Stimulated activated CD8-positive, alpha-beta memory T cell treated with anti-CD3 and anti-CD28 coated beads, Interleukin-4, amount 100 ng/mL, for 4 hours (primary cell): ENCODE measurements at places on chromosomes 12 and 14.

DNA sequence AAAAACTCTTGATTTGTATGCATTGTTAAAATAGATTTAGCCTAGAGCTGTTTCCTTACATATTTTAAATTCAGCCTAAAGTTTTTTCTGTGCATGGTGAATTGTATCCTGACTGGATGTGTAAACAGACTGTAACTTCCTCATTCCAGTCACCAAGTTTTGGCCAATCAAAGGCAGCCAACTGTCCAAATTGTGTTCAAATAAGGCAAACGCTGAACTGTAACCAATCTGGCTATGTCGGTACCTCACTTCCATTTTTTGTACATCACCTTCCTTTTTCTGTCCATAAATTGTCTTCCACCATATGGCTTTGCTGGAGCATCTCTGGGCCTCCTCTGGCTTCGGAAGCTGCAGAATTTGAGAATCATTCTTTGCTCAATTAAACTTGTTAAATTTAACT, 1921.9 kb upstream of the SEL1L start:
- DNase-seq = no peak

DNA sequence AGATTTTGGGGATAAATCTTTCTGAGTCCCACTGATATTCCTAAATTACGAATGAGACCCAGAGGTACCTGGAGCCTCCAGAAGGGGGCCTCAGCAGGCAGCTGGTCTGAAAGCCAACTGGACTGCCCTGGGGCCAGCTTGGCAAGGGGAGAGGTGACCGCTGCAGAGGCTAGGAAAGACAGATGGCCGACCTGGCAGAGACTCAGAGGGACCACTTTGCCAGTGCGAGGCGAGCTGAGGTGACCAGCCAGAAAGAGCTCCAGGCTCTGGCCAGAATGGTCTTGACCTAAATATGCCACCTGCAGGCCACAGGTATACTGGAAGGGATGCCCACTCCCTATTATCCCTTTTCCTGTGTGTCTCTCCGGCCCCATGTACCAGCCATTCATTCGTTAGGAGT, 256.8 kb upstream of the GARIN6 start:
- no peak for DNase-seq

GRCh38 chr12:11678781-11679180, 29.3 kb downstream of the ETV6 start:
- DNase-seq = no peak

DNA sequence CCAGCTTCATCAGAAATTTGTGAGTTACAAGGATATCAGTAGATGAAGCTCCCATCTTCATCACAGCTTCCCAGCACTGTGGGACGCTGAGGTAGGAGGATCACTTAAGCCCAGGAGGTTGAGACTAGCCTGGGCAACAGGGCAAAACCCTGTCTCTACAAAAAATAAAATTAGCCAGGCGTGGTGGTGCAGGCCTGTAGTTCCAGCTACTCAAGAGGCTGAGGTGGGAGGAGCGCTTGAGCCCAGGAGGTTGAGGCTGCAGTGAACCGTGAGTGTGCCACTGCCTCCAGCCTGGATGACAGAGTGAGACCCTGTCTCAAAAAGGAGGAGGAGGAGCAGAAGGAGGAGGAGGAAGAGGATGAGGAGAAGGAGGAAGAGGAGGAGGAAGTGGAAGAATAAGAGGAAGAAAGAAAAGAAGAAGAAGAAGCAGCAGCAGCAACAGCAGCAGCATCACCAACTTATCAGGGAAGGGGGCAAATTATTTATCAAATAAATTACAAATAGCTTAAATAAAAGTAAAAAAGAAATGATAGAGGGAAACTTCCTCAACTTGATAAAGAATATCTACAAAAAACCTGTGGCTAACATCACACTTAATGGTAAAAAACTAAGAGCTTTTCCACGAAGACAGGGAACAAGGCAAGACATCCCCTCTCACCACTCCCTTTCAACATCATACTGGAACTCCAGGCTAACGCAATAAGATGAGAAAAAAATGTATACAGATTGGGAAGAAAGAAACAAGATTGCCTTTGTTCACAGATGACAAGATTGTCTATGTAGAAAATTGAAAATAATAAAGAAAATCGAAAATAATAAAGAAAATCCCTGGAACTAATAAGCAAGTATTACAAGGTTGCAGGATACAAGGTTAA, 69.6 kb downstream of the NINJ2 start:
- DNase-seq = no peak

GRCh38 chr12:53179687-53180219, 769 bp upstream of the ZNF740 start:
- DNase-seq = no peak

DNA sequence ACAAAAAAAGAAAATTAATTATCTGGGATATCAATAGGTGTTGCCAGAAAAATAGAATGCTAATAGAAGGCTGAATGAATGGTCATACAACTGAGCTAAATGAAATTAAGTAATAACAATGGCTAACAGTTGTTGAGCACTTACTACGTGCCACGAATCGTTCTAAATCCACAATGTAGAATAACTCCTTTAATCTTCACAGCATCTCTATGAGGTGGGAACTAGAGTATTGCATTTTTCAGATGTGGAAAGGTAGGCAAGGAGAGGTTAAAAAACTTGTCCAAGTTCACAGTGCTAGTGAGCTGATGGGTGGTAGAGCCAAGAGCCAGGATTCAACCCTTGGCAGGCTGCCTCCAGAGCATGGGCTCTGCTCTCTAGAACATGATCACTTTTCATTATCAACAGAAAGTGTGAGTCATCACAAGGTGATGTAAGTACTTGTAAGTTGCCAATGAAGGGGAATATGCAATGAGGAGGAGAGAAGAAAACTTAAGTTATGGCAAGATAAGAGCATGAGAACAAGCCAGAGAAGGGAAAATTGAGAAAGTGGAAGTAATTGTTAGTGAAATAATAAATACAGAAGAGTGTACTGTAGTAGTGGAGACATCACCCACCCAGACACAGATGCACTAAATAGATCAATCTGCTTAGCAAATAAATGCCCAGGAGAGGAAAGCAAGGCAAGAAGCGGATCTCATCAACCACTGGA, 122.1 kb downstream of the PRKD1 start:
- DNase-seq = no peak

- no peak for DNase-seq
Measured at GRCh38 chr14:100440207-100440631, 117.1 kb downstream of the SLC25A47 start.

DNA sequence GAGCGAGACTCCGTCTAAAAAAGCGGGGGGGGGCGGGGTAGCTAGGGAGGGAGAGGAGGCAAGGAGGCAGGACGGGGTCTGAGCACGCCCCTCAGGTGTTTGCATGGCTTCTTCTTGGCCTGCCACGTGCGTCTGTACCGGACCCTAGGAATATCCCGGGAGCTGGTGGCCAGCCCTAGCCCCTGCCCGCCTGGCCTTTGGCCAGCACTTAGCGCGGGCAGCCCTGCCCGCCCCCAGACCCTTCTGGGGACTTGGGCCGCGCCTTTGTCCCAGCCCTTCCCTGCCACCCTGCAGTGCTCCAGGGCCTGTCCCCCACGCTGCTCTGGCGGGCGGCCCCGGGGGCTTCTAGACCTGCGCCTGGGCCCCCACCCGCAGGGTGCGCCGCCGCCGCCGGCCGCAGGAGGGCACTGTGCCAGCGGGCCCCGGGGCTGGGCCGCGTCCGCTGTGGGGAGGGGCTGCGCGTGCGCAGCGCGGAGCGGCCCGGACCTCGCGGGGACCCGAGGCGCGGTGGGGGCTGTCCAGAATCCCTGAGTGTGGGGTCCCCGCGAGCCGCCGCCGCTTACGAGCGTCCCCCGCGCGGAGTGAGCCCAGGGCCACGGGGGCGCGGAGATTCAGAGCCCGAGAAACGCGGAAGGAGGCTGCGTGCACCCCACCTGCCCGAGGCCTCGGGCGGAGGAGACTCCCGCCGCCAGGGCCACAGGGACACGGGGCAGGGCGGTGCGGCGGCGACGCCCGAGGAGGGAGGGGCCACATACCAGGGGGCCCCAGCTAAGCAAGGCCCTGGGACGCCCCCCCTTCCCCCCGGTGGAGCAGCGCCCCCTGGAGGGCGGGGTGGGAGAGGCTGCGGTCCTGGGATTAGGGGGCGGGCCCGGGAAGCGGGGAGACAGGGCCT, 21.0 kb downstream of the SLC25A29 start:
- peak; percentile 48 for DNase-seq

DNA sequence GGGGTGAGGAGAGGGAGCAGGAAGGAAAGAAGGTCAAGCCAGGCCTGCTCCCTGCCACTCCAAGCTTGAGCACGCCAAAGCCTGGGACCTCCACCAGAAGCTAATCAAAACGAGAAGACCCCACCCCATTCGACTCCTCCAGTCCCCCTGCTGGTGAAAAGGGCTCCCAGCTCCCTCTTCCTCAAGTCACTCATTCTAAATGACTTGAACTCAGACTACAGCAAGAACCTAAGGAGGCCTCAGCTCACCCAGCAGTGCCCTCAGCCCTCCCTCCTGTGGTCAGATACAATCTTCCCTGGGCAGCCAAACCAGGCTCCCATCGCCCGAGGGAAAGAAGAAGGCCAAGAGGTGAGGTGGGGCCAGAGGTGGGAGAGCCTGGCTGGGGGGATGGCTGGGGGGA, 17.4 kb downstream of the HDAC7 start:
- DNase-seq = no peak

- no peak for DNase-seq
Measured at GRCh38 chr12:17579205-17580026, 510.6 kb downstream of the RERGL start.

- no peak for DNase-seq
Measured at GRCh38 chr12:108198043-108198442, 69.0 kb downstream of the WSCD2 start.

DNA sequence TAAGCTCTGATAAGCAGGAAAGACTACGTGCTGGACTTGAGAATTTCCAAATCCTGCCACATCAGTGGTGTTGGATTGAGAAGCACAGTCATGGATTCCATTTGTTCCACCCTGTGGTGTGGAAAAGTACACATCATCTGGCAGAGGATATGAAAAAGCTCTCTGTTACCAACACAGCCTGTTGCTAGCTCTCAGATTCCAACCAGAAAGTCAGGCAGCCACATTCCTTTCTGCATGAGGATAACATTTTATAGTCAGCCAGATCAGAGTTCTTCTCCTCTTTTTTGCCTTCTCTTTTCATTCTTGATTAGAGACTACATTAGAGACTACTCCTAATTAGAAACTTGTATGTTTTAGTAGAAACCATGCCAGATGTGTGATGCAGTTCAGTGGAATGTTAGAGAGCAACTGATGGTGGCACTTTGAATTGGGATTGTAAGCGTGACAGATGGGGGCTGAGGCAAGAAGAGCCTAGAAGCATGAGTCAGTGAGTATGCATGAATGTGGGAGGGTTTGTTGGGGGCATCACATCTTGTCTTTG, 61.2 kb upstream of the STXBP6 start:
- no peak for DNase-seq

DNA sequence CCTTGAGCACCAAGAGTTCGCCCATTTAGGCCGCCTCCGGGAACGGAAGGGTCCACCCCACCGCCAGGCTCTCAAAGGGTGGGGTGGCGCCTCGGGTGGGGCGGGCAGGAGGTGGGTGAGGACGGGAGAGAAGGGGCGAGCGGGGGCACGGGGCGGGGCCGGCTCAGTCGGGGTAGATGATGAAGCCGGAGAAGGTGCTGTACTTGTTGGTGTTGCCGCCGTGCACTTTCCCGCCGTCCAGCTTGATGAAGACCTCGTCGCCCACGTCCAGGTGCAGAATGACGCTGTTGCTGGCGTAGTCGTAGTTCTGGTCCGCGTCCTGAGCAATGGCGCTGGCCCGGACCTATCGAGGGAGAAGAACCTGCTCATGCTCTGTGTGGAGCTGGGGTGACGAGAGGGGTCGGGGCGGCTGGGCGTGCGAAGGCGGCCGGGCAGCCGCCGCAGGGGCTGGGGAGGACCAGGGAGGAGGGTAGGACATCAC, 4.1 kb downstream of the C1QL4 start:
- no peak for DNase-seq

DNA sequence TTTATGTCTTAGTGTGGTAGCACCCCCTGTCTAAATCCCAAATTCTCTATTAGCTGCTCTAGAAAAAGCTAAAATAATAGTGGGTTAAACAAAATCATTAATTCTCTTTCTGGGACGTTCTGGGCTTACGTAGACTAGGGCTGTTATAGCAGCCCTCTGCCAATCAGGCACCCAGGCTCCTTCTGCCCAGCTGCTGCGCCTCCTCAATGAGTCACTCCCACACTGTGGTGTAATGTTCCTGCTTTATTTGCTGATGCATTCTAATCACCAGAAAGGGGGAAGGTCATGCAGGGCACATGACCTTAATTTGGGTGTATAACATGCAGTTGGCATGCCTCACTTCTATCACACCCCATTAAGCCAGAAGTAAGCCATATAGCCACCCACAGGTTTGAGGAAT, 294.5 kb downstream of the GALC start:
- DNase-seq = no peak

GRCh38 chr12:119157978-119158377, 20.8 kb upstream of the HSPB8 start:
- no peak for DNase-seq
